Lung microvascular endothelial cell (primary cell): ENCODE measurements at places on chromosomes 3 and 15.
A peak's percentile ranks its signal among the peaks of the same experiment; 100 is the strongest.

DNA sequence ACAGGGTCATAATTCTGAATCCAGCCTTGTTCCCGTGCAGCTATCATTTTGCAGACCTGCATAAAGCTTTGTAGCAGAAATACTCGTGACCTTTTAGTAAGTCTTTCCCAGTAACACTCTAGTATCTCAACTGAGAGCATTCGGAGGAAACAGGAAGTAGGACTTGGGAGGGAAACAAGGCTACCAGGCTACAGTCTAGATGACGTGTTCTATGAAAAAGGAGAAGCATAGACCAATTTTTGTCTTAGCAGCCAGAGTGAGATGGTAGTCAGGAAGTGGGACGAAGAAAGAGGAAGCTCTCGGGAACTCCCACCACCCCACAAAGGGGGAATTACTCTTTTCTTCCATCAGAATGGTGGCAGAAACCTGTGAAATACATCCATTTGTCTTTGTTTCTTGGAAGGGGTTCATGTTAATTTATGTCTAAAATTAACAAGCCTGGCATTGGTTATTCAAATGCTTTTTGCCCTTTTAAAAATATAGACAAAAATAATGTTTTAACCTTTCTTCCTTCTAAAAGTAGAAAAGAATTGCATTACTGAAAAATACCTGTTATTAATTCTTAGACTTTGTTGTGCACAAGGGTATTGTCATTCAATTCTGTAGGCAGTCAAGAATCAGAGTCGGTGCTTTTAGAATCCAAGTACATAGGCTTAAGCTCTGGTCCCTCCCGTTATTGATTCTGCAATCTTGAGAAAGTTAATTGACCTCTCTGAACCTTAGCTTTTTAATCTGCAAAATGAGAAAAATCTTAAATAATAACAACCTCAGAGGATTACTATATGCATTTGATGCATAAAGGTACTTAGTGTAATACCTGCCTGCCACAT is 1.6 kb upstream of the SUCNR1 start:
- DNase-seq: peak; percentile 82

GRCh38 chr3:58462829-58463180 is 29.1 kb upstream of the KCTD6 start:
- no peak for DNase-seq

GRCh38 chr3:4981294-4981664 is 2.0 kb downstream of the BHLHE40 start:
- DNase-seq: no peak

GRCh38 chr3:186354100-186354499 is 7.9 kb downstream of the DGKG start:
- DNase-seq: no peak

DNA sequence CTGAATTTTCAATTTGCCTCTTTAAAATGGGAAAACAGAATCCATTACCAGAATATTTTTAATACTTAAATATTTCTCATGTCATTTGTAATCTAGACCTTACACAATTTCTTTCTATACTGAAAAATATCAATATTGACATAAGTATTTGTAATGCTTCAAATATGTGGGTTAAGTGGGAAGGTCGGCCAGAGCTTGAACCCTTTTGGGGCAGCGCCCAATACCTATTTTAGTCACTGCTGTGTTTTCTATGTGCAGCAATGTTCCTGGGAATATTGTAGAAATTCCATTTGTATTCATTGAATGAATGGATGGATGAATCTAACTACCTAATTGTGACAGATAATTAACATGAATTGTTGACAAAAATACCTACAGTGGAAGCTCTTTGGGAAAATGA is 459.7 kb upstream of the ZNF717 start:
- no peak for DNase-seq

DNA sequence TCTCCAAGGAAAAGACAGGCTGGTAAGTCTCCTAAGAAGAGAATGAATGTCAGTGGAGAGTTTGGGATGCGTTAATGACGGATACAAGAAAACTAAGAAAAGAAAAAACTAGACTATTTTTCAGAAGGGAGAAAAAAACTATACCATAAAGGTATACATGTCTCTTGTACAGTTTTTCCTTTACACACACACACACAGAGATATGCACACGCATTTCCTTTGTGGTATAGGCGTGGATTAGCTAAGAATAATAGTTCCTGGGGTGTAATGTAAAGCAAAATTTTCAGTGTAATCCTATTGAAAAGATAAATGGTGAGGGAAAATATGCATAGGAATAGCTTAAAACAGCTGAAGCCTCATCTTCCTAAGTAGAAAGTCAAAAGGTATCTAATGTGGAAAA is 36.3 kb downstream of the GABPB1 start:
- no peak for DNase-seq
